ENCODE measurements at places on chromosomes 12 and 14. TPM values are rescaled to one million over a fixed set of nuclear protein-coding genes. Genes with fewer than 3 reads are reported as not detected.

GLIPR1L1 gene
- 0.27 TPM for polyA plus RNA-seq

CLEC2D gene
- 9.9 TPM for polyA plus RNA-seq

- no peak for DNase-seq
Observed at GRCh38 chr14:69105326-69105725, 47.6 kb downstream of the DCAF5 start.

DNA sequence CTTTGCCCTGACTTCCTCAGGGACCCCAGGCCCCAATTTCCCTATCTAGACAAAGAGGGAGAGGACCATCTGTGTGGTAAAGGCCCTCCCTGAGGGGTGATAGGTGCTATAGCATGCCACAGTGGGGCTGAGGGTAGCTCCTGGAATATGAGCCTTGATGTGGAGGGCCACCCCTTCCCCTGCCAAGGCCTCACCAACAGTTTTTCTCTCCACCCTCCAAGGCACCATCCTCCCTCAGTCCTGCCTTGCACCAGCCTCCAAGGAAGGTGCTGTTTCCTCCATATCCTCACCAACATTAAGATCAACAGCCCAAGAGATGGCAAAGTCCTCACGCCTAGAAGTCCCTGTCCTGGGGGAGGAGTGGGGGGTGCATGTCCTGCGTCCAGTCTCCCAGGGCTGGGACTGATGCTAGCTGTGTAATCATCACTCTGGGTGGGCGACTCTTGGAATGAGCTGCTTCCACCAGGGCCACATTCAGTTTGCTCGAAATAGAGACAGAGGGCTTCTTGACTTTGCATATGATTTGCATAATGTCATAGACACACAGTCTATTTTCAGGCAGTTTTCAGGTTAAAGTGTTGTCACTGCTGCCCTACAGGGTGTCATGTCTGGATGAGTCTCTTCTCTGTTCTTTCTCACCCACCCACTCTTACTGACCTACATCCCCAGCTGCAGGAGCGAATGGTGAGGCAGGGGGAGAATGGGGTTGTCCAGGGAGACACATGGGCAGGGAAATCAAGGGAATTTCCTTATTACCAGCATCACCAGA, 17.4 kb downstream of the ACVRL1 start:
- DNase-seq = no peak

Data from large intestine (tissue), 12 donors.